ENCODE measurements at places on chromosomes 5 and 9.

DNA sequence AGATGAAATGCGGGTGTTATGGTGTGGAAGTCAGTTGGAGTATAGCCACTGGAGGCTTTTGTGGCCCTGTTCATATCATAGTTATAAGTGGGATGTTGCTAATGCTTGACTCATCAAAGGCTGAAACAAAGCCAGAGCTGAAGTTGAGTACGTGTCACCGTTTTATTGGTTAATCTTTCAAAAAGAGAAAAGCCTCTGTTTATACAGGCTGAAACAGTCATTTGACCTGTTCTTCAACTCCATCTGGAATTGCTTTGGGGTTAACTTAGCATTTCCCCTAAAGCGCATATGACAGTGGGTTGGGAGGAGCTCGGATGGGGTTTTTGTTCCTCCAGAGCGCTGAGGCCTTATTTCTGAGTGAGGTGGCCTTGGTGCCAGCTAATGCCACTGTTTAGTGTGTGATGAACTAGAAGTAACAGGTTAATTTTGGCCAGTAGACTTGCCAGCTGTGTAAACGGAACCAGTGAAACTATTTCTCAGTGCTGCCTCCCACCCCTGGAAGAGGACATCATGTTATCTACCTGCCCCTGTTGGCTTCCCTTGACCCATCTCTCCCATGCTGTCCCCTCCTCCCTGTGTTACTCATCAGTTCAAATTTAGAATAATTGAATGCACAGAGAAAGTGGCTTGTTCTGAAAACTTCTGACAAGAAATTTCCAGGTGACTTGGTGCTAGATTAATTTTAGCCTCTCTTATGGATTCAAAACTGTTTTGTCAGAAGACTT, 34.2 kb downstream of the MTAP start:
- peak; percentile 99 for DNase-seq

- no peak for DNase-seq
Measured at GRCh38 chr9:95125652-95126051, 191.9 kb downstream of the FANCC start.

DNA sequence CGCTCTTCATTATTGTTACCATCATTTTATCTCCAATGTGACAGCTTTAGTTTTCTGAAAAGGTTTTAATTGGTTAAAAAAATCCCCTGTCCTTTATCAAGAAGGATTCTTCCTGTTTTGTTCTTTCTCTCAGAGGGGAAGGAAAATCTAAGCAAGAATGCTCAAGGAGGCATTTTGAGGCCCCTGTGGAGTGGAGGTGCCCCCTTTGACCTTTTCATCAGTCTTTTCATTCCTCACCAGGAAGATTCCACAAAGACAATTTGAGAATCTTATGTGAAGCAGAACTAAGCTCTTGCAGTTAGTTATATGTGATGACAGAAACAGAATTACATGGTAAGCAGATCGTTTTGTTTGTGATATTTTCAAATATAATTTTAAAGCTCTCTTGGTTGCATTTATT, 489.6 kb downstream of the MAN2A1 start:
- no peak for DNase-seq

DNA sequence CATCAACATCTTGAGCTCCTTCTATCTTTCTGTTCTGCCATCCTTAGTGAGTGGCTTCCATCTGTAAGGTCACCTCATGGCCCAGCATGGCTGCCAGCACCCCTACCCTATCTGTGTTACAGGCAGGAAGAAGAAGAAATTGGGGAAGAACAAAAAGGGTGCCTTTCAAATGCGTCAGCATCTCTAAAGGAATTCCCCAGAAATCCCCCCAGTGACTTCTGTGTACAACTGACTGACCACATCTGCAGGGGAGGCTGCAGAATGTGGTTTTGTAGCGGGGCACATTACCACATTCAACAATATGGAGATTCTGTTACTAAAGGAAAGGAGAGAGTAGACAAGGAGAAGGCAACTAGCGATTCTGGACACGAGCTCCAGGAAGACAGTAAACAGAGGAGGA, 40.1 kb downstream of the ALG2 start:
- DNase-seq: peak; percentile 43

DNA sequence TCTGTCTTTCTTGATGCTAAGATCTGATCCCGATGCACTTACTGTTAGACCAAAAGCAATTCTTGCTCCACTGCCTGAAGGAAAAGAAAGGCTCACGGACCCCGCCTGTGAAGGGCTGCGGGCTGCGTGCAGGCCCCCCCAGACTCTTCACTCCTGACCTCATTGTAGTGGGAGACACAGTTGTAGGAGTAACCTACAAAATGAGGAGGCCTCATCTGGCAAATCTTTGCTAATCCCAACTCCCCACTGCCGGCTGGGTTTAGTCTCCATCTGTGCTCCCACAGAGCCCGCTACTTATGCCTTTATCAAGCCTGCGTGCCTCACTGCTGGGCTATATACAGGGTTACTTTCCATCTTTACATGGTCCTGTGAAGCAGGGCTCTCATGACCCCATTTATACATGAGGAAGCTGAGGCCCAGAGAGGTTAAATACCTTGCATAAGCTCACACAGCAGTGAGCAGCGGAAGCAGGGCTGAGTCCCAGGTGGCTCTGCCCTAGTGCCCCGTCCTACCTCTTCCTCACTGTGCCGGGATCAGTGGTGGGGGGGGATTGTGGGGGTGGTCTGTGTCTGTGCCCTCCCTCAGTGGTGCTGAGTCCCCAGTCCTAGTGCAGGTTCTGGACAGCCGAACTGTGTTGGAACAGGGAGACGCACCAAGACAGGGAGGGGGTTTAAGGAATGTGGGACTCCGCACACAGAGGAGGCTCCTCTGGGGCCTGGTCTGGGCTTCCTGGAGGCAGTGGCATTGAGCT, 43.9 kb upstream of the RNF130 start:
- no peak for DNase-seq

GRCh38 chr9:95107001-95107749, 210.3 kb downstream of the FANCC start:
- peak; percentile 92 for DNase-seq

GRCh38 chr5:139787568-139788293, 7.9 kb upstream of the PSD2 start:
- DNase-seq: peak; percentile 75

DNA sequence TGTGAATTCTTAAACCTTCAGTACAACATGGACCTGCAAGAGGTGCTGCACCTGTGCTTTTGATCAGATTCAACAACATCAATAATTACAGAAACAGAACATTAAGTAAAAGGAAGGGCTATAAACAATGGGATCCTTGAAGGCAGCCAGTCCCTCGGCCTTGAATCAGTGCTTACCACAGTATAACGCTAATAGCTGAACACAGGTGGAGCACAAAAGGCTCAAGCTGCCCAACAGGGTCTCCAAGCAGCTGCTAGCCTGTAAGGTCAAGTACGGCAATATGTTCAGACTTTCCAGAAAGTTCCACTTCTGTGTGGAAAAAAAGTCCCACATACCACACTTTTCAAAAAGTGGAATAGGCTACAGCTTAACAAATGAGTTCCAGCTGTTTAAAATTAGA, 61.9 kb upstream of the ITGA1 start:
- DNase-seq: peak; percentile 28

DNA sequence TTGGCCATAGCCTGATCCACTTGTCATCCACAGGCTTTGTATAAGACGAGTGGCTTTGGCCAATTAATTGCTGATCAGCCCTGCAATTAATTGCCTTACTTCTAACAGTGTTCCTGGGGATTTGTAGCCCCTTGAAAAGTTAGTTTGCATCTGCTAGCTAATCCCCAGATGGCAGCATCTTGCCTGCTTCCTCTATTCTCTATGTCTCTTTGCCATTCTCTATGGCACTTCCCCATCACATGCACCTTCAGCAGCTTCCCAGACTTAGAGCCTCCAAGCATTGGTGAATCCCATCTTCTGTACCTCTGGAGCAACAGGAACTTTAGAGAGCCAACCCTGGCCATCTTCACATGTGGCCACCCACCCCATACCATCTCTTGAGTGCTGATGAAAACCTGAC, 197.0 kb upstream of the DMAC1 start:
- DNase-seq: no peak
